Calu3 (cell line): ENCODE measurements at places on chromosomes 11 and 22.

DNA sequence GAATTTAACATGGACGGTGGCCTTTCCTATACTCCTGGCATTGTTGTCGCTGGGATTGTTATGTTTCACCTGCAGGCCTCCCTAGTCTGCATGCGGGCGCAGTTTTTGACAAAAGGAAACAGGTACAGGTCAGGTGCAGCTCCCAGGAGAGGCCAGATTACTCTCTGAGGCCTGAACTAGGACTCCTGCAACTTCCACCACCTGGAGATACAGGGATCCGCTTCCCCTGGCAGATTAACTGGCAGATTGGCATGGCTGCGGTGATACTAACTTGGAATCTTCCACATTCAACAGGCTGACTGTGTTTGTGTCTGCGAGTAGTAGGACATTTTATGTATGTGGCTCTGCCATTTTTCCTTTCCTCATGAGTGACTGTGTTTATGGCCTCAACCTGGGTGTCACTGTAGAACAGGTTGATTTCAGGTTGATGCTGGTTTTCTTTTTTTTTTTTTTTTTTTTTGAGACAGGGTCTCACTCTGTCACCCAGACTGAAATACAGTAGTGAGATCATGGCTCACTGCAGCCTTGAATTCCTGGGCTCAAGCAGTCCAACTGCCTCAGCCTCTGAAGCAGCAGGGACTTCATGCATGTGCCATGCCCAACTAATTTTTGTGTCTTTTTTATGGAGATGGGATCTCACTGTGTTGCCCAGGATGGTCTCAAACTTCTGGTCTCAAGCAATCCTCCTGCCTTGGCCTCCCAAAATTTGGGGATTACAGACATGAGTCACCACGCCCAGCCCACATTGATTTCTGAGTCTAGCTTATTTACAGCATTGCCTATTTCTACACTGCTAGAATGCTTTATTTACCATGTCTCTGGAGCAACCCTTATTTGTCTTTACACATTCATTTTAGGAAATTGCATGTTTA is 1.7 kb upstream of the USP28 start:
- DNase-seq: no peak

GRCh38 chr11:112504056-112504455 is 243.4 kb upstream of the PLET1 start:
- no peak for DNase-seq

DNA sequence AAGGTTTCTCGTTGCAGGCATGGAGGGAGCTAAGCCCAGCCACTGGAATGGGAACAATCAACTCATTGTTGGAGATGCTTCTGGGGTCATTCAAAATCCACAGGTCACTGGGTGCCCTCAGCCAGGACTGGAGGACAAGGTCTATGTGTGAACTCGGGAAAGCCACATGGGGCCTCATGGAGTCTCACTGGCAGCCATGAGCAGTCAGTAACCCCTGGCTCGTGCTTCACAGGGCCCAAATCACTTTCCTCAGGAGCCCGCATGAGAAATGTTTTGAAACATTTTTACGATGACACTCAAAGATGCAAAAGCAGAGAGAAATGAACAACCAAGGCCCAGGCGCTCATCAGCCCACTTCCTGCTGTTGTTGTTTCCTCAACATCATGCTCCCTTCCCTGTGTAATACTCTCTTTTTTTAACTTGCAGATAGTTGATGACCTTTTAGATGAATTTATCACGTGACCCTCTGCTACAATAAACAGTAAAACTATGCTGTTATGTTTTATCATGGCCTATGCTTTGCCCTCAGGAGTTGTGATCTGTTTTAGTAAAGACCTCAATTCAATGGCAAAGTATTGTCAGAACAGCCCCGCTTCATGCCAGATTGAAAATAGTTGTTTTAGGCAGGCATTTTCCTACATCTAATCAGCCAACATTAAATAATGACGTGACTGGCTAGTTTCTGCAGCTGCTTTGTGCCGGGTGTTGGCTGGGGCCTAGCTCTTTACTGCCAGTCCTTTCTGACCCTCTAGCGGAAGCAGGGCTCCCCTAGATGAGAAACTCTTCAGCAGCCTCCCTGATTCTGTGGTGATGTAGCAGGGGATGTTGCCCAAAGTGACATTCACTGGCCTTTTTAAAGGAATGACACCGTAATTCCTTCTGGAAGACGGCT is 39.7 kb downstream of the ADAMTS15 start:
- no peak for DNase-seq

GRCh38 chr11:2834503-2835273 is 50.9 kb downstream of the CDKN1C start:
- DNase-seq: no peak

- DNase-seq: no peak
Observed at GRCh38 chr22:48096411-48096810, 1334.0 kb downstream of the TBC1D22A start.
